CD4-positive, alpha-beta memory T cell (primary cell): ENCODE measurements at places on chromosomes 16 and 17.

DNA sequence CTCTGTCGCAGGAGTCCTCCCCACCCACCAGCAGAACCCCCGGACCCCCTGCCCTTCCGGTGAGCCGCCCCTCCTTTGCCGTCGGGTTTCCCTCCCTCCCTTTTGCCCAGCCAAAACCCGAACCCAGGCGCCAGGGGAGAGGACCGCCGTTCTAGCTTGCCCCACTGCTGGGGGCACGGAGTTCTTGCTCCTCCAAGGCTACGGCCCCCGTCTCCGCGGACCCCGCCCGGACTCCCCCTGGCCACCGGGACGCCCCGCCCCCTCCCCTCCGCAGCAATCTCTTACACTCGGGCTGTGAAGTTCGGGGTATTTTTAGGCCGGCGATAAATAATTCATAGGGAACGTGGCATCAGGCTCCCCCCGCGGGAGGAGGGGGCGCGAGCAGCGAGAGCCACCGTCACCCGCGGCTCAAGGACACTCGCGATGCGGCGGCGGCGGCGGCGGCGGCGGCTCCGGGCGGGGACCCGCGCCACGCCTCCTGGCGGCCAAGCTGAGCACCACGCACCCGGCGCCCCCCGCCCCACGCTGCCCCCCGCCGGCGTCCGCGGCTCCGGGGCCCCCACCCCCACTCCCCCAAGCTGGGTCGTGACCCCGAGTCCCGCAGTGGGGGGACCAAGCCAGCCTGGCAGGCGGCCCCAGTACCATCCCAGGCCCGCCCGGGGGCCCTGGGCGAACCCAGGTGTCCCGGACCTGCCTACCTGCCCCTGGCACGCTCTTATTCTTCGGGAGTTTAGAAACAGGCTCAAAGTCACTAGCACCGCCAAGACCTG is at the start of gene GRIN2C:
Gene GRIN2C, minus strand, starts transcription at position 427 of the 770 bp plus-strand sequence. CDS start 4,793 bp downstream, outside the sequence.
- no peak for DNase-seq

DNA sequence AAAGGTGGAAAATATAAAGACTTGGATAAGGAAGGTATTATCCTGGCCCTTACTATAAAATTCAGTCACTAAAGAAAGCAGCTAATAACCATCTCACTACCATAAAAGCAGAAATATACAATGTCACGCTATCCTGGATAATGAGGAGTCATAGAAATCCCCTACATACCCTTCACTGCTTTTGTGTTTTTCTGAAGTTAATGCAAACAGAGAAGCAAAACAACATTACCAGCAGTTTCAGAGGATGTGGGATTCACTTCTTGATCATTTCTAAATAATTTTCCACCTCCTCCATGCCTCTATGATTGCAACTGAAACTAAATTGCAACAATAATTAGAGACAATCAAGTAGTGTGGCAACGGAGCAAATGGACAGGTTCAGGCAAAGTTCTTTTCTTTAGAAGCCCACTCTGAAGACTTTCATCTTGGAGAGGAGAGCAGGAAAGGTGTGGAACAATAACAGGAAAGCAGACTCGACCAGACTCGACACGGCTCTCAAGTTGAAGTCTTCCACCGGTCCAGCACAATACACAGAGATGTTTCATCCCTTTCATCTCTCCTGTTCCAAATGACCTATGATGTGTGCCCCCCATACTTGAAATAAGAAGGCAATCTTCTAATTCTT is 10.2 kb downstream of the CYTH1 start:
- DNase-seq = no peak

DNA sequence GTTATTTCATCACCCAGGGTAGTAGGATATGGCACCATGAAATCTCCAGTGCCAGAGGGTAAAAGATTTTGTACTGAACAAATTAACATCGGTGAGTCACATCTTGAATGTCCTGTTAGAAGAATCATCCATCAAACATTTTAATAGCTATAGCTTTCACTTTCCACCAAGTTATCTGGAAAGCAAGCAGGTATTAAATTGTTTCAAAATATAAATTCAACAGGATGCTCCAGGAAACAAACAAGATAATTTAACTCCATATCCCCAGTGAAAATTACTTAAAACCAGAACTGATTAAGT is 2.4 kb downstream of the VEZF1 start:
- no peak for DNase-seq

GRCh38 chr16:54821731-54822130 is 108.9 kb upstream of the IRX5 start:
- DNase-seq = no peak

DNA sequence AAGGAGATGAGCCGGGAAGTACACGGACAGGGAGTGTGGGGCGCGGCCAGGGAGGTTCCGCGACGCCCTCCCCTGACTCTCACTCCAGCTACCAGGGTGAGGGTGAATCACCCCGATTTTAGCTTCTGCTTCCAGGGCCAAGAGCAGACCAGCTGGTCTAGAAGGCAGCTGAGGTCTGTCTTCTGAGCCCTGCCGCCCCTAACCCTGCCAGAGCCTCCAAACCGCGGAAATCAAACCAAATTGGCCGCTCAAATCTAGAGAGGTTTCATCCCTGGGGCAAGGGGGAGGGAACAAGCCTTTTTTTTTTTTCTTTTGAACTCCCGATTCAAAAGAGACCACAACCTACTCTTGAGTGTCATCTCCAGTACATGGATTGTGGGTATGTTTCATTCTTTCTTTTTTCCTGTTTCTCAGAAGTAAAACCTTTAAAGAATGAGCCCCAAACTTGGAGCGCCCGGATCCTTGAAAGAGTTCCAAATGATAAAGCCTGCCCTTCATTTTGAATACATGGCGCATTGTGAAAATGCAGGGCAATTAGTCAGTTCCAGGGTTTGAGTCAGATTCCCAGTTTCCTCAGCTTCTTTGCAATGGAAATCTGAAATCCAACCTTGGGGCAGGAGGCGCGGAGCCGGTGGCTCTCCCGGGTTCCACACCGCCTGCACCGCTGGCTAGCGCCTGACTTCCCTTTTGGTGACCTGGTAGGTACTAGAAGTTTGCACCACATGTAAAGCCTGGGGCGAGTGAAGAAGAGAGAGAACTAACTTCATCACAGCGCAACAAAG is 16.5 kb upstream of the ZFHX3 start:
- DNase-seq = no peak

- no peak for DNase-seq
Measured at GRCh38 chr17:68868708-68869107, 86.5 kb downstream of the ABCA8 start.

GRCh38 chr16:14310519-14310991 is 239.4 kb downstream of the MRTFB start:
- DNase-seq = no peak

- no peak for DNase-seq
Measured at GRCh38 chr17:74950207-74950606, 14.5 kb downstream of the OTOP3 start.

DNA sequence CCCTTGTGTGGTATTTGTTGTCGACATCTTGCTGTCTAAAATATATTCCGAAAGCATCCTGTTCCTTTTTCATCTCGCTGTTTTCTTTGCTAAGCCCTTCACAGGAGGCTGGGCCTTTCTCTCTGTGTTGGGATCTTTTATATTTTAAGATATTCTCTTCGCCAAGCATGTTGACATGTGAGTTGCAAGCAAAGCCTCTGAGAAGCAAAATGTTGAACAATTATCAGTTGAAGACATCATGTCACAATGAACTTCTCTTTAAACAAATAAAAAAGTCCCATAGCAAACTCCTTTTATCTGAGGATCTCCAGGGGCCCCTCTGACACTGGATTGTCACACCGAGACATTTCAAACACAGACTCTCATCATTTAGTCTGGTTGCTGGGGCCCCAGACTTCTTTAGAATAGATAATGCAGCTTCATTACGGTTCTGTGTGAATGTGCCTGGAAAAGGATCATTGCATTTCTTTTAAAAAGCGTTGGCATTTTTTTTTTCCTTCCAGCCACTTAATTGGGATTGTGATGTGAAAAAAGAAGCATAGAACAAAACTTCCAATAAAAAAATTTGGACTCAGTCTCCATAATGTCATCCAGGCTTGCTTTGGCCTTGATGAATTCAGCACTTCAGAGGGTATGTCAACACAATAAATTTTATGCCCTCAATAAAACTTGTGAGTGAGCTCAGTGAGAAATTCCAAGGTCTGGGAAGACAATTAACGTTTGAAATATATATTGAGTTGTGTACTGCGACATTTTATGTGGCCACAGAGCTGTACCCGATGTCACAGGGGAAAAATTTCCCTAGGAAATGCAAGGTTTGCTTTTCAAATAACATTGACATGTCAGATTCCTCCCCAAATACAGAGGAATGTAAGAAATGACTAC is 496.8 kb downstream of the XYLT1 start:
- no peak for DNase-seq

- no peak for DNase-seq
Measured at GRCh38 chr16:19506965-19507364, 14.9 kb downstream of the GDE1 start.

- DNase-seq = no peak
Measured at GRCh38 chr17:39171933-39172332, 6.0 kb upstream of the ARL5C start.

GRCh38 chr16:88810912-88811768 is 588 bp downstream of the APRT start:
- peak; percentile 64 for DNase-seq

GRCh38 chr16:60107871-60108270 is 1373.8 kb upstream of the GOT2 start:
- no peak for DNase-seq

- DNase-seq = no peak
Measured at GRCh38 chr17:80441598-80442322, 26.8 kb downstream of the ENDOV start.

GRCh38 chr17:78617511-78618061 is 40.4 kb upstream of the DNAH17 start:
- DNase-seq = no peak

DNA sequence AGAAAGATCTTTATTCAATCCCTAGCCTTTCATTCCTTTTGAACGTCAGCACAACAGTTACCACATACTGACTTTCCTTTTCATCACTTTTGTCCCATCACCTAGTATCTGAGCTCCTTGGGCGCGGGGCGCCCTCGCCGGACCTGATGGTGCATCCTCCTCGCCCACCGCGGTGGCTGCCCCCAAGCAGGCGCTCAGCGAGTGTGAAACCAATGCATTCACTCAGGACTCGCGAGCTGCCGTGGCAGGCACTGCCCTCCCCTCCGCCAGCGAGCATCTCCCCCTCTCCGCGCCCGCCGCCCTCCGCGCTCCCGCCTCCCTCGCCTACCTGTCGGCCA is 756 bp downstream of the KLHL11 start:
- no peak for DNase-seq

- no peak for DNase-seq
Measured at GRCh38 chr17:71361656-71362450, 759.0 kb upstream of the SOX9 start.

DNA sequence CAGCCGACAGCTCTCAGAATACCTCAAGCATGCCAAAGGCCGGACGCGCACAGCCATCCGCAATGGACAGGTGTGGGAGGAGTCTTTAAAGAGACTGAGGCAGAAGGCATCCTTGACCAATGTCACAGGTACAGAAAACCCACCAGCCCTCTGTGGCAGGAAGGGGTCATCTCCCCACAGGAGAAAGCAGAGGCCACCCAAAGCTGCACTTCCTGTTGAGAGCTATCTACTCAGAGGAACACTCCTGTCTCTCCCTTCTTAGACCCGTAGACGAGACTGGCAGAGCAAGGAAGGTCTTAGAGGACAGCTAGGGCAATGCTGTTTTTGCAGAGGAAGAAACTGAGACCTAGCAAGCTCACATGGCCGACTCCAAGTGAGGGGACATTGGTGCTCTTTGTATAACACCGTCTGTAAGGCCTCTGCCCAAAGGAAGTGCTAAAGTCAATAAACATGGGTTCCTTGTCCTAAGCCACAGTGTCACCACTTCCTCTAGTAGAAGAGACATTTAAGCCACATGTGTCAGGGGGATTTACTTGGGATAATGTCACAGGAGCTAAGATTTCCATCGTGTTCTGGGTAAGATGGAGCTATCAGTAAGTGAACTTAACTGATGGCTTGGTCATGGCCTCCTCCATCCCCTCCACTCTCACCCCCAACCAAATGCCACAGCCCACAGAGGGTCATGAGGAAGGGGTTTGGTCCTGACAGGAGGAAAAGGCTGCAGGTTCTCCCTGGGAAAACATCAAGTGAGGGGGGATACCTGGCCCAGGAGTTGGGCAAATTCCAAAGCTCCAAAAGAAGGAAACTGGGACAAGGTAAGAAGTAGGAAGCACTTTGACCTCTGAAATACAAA is 9.4 kb downstream of the LPO start:
- no peak for DNase-seq

DNA sequence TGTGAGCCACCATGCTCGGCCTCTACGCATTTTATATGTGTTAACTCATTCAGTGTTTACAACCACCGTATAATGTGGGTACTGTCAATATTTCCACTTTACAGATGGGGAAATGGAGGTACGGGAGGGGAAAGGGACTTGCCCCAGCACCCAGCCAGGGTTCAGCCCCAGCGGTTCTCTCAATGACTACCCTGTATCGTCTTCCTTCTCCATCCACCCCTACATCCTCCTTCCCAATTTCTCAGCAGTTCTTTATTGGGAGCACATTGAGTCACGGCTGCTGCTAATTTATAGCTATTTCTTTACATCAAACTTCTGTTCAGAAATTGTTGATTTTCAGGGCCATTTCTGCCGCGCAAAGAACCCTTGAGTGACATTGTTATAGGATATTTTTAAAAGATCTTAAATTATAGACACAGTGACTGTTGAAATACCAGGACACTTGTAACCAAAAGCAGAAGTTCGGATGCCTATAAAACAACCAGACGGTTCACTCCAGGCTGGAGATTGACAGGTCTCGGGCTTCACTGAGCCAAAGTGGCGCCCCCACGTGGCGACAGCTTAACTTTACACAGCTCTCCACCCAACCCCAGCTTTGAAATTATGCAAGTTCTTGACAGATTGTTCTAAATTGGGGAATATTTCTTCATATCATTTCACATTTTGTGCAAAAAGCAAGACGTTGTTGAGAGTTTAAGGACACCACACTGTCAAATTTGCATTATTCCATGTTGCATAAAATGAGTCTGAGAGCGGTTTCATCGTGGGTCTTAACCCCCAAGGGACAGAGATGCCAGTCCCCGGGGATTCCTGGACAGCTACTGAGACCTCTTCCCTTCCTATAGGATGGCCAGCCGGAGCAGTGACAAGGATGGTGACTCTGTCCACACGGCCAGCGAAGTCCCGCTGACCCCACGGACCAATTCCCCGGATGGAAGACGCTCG is 11.8 kb downstream of the SYT17 start:
- DNase-seq = peak; percentile 1
